ENCODE measurements at places on chromosomes 2 and 18. TPM values are rescaled to one million over a fixed set of nuclear protein-coding genes. Genes with fewer than 3 reads are reported as not detected.

The NGEF gene
- total RNA-seq, result not detected

The MCFD2 gene
- total RNA-seq, result 121 TPM

The TMEM247 gene
- total RNA-seq, result not detected

The CDCA7 gene
- total RNA-seq, result 12.0 TPM

The HOXD8 gene
- 7.8 TPM for total RNA-seq

The DPYSL5 gene
- total RNA-seq, result not detected

The STEAP3 gene
- 2.1 TPM for total RNA-seq

The SLC9A4 gene
- total RNA-seq, result not detected

All from epithelial cell of umbilical artery (primary cell).